ENCODE measurements at places on chromosomes 6 and 20. TPM values are rescaled to one million over a fixed set of nuclear protein-coding genes. Genes with fewer than 3 reads are reported as not detected.
A peak's percentile ranks its signal among the peaks of the same experiment; 100 is the strongest.

GRCh38 chr20:50475681-50476292 is 34.4 kb upstream of the PTPN1 start:
- no peak overlapping the region for H3K27ac ChIP-seq
- DNase-seq = peak; percentile 56
- peaks cover 43% of the 10 kb centered on the region for H3K4me1 ChIP-seq
- H3K27me3 ChIP-seq = no peaks in the 10 kb centered on the region

The TMEM217 gene
- total RNA-seq = 1.1 TPM

- no peak overlapping the region for H3K4me3 ChIP-seq
- no peaks in the 10 kb centered on the region for H3K27me3 ChIP-seq
- peaks cover 23% of the 10 kb centered on the region for H3K4me1 ChIP-seq
- H3K27ac ChIP-seq = no peak overlapping the region
Measured at GRCh38 chr6:106549521-106549920, 79.8 kb downstream of the RTN4IP1 start.

GRCh38 chr6:118523216-118523615 is 24.9 kb upstream of the PLN start:
- no peak overlapping the region for H3K4me3 ChIP-seq
- H3K27ac ChIP-seq = no peak overlapping the region
- peaks cover 7% of the 10 kb centered on the region for H3K36me3 ChIP-seq

DNA sequence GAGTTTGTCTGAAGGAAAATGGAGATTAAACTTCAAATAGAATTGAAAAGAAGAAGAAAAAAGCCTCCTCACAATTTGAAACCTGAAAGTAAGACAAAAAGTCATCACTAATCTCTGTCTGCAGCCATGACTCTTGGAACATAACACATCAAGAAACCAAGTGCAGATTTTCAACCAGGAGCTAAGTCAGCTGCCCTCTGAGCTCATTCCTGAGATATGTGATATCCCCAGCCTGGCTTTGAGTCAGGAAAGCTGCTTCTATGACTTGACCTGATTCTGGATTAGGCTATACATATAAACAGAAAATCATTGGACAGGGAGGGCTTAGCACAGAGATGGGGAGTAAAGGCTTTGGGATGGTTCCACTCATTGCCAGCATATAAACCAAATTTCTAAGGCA is 891.4 kb downstream of the TFAP2A start:
- H3K36me3 ChIP-seq = no peaks in the 10 kb centered on the region
- H3K27ac ChIP-seq = no peak overlapping the region
- no peaks in the 10 kb centered on the region for H3K4me1 ChIP-seq
- H3K4me3 ChIP-seq = no peak overlapping the region
- H3K27me3 ChIP-seq = no peaks in the 10 kb centered on the region

The SLC32A1 gene
- not detected for total RNA-seq

- H3K27ac ChIP-seq = peak within 1 kb of the TSS; percentile 46
- H3K4me1 ChIP-seq = no peaks in the 10 kb centered on the region
- H3K4me3 ChIP-seq = peak within 1 kb of the TSS; percentile 6
Measured at GRCh38 chr6:32637219-32637880, at the start of gene HLA-DQA1. Gene HLA-DQA1, plus strand, starts transcription at chr6:32637406. Its CDS starts 53 bp downstream, at chr6:32637459.

DNA sequence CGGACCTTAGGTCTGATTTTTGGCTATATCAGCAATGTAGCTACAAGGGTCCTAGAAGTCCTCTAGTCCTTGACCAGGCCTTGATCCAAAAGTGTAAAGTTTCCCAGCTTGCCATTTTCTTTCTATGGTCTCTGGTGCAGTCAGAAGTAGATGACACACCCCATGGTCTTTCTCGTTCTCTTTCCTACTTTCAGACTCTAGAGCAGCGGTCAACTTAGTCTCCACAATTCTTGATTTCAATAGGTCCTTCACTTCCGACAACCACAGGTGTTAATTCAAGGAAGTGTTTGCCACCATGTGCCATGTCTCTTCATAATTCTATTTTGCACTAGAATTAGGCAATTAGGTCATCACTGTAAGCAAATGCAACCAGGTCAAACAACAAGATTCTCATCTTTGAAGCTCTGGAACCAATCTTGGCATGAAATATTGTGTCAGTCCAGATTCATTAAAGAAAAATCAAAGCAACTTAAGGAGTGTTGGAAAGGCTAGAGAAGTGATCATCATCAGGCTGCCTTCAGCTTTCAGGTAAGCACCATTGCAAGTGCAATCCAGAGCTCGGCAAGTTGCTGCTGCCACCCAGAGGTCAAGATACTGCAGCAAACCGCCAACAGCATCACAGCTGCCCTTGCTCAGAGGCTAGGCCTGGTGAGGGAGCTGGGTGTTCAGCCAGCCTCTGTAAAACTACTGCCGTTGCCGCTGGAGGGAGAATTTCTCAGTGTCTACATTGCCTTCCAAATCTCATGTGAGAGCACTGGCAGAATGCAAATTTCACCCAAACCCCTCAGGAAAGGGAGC is 5.6 kb upstream of the SYNE1 start:
- no peak overlapping the region for H3K27ac ChIP-seq
- no peaks in the 10 kb centered on the region for H3K36me3 ChIP-seq
- H3K27me3 ChIP-seq = no peaks in the 10 kb centered on the region
- H3K4me3 ChIP-seq = no peak overlapping the region
- DNase-seq = peak; percentile 78
- peaks cover 6% of the 10 kb centered on the region for H3K4me1 ChIP-seq

- H3K27ac ChIP-seq = no peak overlapping the region
- H3K36me3 ChIP-seq = no peaks in the 10 kb centered on the region
Measured at GRCh38 chr6:148998704-148999103, 251.9 kb downstream of the UST start.

DNA sequence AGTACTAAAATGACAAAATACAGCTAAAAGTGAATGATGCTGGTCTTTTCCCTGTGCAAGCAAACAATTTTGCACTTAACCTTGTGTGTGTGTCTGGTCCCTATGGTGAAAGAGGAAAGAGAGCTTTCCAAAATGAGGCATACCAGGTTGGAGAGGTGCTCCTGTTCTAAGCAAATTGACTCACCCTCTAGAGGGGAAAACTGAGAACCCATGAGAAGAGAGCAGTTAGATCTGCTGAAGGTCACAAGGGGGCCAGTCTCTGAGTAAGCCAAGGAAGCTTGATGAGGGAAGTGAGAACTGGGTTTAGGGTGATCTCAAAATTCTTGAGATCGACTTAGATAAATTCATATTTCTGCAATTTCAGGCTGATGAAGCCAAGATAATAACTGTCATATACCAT is 157.5 kb upstream of the TBX18 start:
- no peak overlapping the region for H3K27ac ChIP-seq
- DNase-seq = no peak
- no peaks in the 10 kb centered on the region for H3K27me3 ChIP-seq
- H3K4me1 ChIP-seq = no peaks in the 10 kb centered on the region
- H3K4me3 ChIP-seq = no peak overlapping the region

The GABRR2 gene
- 1.2 TPM for total RNA-seq

DNA sequence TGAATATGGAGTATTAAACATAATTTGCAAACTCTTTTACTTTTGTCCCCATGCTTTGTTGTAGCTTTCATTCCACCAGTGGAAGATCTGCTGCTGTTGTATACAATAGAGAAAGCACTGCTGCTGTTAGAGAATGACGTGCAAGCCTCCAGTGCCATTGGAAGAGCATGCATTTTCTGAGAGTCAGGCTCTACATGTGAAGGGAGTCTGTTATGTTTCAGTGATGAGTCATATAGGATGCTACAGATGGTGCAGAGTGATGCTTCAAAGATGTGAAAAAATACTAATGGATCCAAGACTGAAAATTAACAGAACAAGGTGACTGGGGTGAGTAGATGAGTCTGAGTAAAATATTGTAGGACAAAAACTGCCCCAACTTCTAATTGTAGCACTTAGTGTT is 22.4 kb upstream of the BACH2 start:
- no peak for DNase-seq
- no peaks in the 10 kb centered on the region for H3K27me3 ChIP-seq
- H3K27ac ChIP-seq = no peak overlapping the region
- no peak overlapping the region for H3K4me3 ChIP-seq

- H3K4me1 ChIP-seq = peaks cover 17% of the 10 kb centered on the region
- H3K36me3 ChIP-seq = no peaks in the 10 kb centered on the region
- H3K4me3 ChIP-seq = peak overlapping the region; percentile 63
Measured at GRCh38 chr6:28944412-28944865, 20.7 kb upstream of the TRIM27 start.

GRCh38 chr20:12012241-12013222 is 94.8 kb downstream of the BTBD3 start:
- no peak for DNase-seq
- no peaks in the 10 kb centered on the region for H3K4me1 ChIP-seq
- H3K36me3 ChIP-seq = no peaks in the 10 kb centered on the region
- no peak overlapping the region for H3K27ac ChIP-seq
- H3K4me3 ChIP-seq = no peak overlapping the region

GRCh38 chr6:159739341-159739740 is 12.0 kb downstream of the WTAP start:
- H3K27me3 ChIP-seq = no peaks in the 10 kb centered on the region
- no peak for DNase-seq
- H3K27ac ChIP-seq = no peak overlapping the region
- peaks cover 75% of the 10 kb centered on the region for H3K36me3 ChIP-seq
- H3K4me3 ChIP-seq = no peak overlapping the region

- H3K36me3 ChIP-seq = no peaks in the 10 kb centered on the region
- no peak for DNase-seq
- no peaks in the 10 kb centered on the region for H3K4me1 ChIP-seq
Measured at GRCh38 chr6:115270953-115271352, 789.7 kb downstream of the FRK start.

DNA sequence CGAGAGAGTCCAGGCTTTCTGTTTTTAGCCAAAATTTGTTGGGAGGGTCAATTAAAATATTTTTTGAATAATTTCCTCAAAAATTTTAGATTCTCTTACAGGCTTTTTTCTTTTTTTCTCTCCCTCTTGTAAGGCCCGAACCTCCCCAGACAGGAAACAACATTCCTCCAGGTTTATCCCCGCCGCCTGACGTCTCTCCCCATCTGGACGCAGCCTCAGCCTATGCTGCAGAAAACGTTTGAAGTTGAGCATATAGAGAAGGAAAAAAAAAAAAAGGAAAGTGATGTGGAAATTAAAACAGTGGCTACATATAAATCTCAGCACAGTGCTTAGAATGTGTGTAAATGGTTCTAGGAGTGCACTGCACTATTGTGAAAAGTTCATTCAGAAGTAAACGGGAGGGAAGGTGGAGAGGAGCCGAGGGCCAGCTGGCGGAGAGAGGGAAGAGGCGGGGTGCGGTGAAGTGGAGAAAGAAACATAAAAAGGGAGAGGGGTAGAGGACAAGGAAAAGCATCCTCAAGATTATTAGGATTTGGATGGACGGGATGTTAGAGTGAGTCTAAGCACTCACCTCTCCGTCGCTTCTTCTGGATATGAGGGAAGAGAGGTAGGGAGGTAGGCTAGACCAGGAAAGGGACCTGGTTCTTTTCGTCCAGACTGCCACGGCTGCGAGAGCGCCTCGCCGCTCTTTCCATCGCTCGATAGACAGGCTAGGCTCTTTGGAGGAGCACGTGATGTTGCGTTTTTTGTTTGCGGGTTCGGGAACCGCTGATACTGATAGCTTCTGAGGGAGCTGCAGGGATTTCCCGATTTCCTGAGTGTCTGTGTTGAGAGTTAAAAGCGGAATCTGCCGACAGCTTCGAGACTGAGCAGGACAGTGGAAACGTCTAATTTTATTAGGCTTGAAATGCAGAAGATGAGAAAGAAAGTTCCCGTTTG is 98.7 kb downstream of the TRIM27 start:
- no peaks in the 10 kb centered on the region for H3K36me3 ChIP-seq
- DNase-seq = no peak
- peaks cover 95% of the 10 kb centered on the region for H3K27me3 ChIP-seq

DNA sequence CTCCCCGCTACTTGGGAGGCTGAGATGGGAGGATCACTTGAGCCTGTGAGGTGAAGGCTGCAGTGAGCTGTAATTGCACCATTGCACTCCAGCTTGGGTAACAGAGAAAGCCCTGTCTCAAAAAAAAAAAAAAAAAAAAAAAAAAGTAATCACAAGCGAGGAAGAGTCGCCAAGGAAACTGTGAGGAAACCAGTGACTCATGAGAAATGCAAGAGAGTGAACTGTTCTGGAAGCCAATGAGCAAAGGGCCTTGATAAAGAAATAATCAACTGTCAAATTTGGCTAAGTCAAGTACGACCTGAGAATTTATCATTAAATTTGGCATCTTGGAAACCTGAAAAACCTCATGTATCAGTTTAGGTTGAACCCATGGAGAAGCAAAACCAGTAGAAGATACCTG is 16.1 kb upstream of the LAMP5 start:
- peaks cover 6% of the 10 kb centered on the region for H3K4me1 ChIP-seq
- no peak overlapping the region for H3K27ac ChIP-seq
- H3K27me3 ChIP-seq = no peaks in the 10 kb centered on the region
- H3K4me3 ChIP-seq = no peak overlapping the region
- no peak for DNase-seq

Measured in lower lobe of right lung (tissue), 2 donors.